Activated CD4-positive, alpha-beta memory T cell treated with anti-CD3 and anti-CD28 coated beads, Interleukin-2, amount 10 ng/mL, durations not matched to agents 7 days and 5 days (primary cell): ENCODE measurements at places on chromosomes 2 and 18. TPM values are rescaled to one million over a fixed set of nuclear protein-coding genes. Genes with fewer than 3 reads are reported as not detected.

Gene DUSP19
- total RNA-seq = 0.93 TPM

Gene PPP1R7
- 106 TPM for total RNA-seq

Gene AQP12B
- not detected for total RNA-seq

Gene SKOR2
- not detected for total RNA-seq

Gene STAT4
- 124 TPM for total RNA-seq

Gene DSEL
- 0.15 TPM for total RNA-seq

Gene AQP4
- not detected for total RNA-seq

GRCh38 chr2:220556658-220557057 is 929.2 kb downstream of the SLC4A3 start:
- no peak overlapping the region for H3K27ac ChIP-seq
- H3K4me3 ChIP-seq = no peak overlapping the region
- H3K4me1 ChIP-seq = no peaks in the 10 kb centered on the region
- H3K36me3 ChIP-seq = no peaks in the 10 kb centered on the region

DNA sequence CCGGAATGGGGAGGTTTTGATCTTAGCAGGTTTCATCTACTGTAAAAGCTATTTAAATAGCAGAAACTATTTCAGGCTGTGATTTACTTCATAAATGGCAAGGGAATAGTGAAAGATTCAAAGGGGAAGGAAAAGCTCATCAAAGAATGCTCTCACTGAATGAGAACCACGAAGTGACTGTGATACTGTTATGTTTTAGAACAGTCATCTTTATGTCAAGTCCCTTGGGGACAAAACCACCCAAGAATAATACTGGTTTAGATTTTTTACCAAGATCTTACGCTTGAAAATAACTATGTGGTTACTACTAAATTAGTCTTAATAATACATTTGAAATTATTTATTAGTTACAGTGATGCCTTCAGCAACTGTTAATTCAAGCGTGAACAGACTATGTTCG is 28.1 kb downstream of the FARSB start:
- H3K27ac ChIP-seq = no peak overlapping the region
- no peaks in the 10 kb centered on the region for H3K27me3 ChIP-seq
- H3K4me1 ChIP-seq = no peaks in the 10 kb centered on the region
- peaks cover 55% of the 10 kb centered on the region for H3K36me3 ChIP-seq

DNA sequence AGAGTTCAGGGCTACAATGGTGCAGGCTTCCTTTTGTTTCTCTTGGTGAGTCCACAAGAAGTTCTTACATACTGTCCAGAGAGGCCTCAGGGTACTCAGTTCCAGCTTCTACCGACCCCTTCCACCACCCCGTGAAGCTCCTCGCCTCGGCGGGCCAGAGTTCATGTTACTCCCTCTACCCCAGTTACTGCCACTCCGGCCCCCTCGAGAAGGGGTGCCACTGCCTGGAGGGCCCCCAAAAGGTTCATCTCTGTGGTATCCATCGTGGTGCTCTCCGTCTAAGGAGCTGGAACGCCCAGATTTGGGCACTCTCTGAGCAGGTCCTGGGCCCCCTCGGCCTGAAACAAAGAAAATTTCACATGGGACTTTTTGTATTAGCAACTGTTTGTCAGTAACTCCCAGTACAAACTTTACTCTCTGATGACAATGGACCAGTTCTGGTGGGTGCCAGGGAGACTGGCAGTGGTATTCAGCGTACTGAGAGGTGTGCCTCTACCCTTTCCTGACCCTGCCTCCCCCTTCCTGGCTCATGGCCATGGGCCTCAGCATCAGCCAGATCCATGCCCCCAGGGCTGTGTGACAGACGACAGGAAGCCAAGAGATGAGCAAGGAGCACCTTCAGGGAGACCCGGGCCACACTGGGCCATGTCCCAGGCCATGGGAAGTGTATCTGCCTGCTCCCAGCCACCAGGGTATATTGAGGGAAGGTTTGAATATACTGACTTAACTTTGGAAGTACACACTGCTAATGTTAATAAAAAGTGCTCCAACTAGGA is 5.1 kb downstream of the SFT2D3 start:
- H3K4me1 ChIP-seq = peaks cover 26% of the 10 kb centered on the region
- peaks cover 56% of the 10 kb centered on the region for H3K36me3 ChIP-seq
- DNase-seq = no peak
- no peaks in the 10 kb centered on the region for H3K27me3 ChIP-seq
- H3K27ac ChIP-seq = peak overlapping the region; percentile 26

DNA sequence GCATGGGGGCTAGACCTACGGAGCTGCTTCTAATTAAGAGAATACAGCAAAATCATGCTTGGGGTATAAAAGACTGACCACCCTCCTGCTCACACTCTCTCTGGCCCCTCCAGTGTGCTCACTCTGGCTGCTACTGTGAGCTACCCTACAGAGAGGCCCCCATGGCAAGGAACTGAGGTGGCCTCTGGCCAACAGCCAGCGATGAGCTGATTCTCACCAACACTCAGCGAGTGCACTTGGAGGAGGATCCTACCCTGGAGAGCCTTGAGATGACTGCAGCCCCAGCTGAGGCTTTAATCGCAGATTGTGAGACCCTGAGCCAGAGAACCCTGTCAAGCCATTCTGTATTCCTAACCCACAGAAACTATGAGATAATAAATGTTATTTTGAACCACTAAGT is 88.2 kb downstream of the GFPT1 start:
- DNase-seq = no peak
- peaks cover 32% of the 10 kb centered on the region for H3K27me3 ChIP-seq
- no peak overlapping the region for H3K4me3 ChIP-seq
- no peaks in the 10 kb centered on the region for H3K36me3 ChIP-seq
- H3K27ac ChIP-seq = no peak overlapping the region

GRCh38 chr18:45034179-45034578 is 353.5 kb downstream of the SETBP1 start:
- H3K4me1 ChIP-seq = no peaks in the 10 kb centered on the region
- no peaks in the 10 kb centered on the region for H3K27me3 ChIP-seq
- H3K27ac ChIP-seq = no peak overlapping the region
- no peak for DNase-seq

- H3K4me3 ChIP-seq = no peak overlapping the region
- no peaks in the 10 kb centered on the region for H3K36me3 ChIP-seq
- H3K27me3 ChIP-seq = peaks cover 5% of the 10 kb centered on the region
Measured at GRCh38 chr18:78996741-78997490, 17.3 kb downstream of the SALL3 start.

DNA sequence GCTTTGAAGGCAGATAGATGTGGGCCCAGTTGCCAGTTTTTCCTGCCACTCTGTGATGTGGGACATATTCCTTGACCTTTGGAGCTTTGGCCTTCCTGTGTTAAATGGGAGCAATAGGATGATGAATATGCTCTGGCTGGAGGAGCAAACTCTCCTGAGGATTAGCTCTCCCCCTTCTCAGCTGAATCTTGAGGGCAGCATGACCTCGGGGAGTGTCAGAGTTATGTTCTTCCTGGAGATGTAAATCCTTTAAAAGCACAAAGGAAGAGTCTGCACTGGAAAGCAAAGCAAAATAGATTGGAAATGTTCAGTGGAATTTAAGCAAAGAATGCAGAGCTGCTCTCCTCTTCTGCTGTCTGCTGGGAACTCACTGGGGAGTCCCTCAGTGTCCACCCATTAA is 160.1 kb downstream of the ALK start:
- peaks cover 6% of the 10 kb centered on the region for H3K27me3 ChIP-seq
- H3K4me1 ChIP-seq = no peaks in the 10 kb centered on the region
- no peak overlapping the region for H3K4me3 ChIP-seq
- no peaks in the 10 kb centered on the region for H3K36me3 ChIP-seq
- no peak for DNase-seq

DNA sequence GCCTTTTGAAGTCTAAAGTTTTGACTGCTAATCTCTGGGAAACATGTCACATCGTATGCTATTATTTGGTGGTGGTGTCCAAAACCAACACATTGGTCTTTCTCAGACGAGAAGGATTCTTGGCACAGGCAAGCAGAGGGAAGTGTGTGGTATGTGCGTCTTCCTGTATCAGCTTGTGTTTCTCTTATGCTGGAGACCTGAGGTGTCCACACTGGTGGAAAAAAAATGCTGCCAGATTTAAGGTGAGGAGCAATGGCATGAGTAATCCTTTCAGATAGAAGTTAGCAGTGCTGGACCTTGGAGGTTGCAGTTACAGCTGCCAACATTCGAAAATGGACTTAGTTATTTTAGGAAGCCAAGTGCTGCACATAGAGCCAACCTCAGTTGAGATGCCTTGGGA is 11.7 kb upstream of the FHL2 start:
- no peaks in the 10 kb centered on the region for H3K36me3 ChIP-seq
- H3K4me1 ChIP-seq = no peaks in the 10 kb centered on the region
- no peak overlapping the region for H3K4me3 ChIP-seq

- H3K4me3 ChIP-seq = no peak overlapping the region
- H3K27ac ChIP-seq = no peak overlapping the region
- DNase-seq = no peak
- H3K27me3 ChIP-seq = peaks cover 2% of the 10 kb centered on the region
- H3K36me3 ChIP-seq = no peaks in the 10 kb centered on the region
Measured at GRCh38 chr2:8923183-8923582, 80.3 kb downstream of the MBOAT2 start.

DNA sequence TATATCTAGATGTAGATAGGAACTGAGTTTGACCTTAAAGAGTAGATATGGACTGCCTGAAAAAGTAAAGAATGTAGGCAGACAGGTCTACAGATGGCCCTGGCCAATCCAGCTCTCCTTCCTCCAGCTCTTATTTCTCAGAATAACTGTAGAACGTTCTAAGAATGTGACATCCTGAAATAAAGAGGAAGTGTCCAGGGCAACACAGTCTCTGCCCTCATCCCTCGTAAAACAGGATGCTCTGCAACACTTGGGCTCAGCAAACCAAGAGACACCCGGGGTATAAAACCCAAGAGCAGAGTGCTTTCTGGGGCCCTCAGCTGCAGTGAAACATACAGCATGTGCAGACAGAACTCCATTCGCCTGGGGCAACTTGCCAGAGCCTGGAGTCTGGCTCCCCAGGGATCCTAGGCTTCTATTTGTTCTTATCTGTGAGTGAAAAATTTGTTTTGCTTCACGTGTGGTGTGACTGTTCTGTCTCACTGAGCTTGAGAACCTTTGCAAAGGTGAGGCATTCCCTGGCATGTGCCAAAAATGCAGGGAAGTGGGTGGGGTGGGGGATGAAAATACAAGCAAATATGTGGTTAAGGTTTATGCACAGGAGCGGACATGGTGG is 401.0 kb downstream of the SETBP1 start:
- H3K27ac ChIP-seq = no peak overlapping the region
- H3K27me3 ChIP-seq = no peaks in the 10 kb centered on the region
- DNase-seq = no peak
- no peaks in the 10 kb centered on the region for H3K4me1 ChIP-seq

DNA sequence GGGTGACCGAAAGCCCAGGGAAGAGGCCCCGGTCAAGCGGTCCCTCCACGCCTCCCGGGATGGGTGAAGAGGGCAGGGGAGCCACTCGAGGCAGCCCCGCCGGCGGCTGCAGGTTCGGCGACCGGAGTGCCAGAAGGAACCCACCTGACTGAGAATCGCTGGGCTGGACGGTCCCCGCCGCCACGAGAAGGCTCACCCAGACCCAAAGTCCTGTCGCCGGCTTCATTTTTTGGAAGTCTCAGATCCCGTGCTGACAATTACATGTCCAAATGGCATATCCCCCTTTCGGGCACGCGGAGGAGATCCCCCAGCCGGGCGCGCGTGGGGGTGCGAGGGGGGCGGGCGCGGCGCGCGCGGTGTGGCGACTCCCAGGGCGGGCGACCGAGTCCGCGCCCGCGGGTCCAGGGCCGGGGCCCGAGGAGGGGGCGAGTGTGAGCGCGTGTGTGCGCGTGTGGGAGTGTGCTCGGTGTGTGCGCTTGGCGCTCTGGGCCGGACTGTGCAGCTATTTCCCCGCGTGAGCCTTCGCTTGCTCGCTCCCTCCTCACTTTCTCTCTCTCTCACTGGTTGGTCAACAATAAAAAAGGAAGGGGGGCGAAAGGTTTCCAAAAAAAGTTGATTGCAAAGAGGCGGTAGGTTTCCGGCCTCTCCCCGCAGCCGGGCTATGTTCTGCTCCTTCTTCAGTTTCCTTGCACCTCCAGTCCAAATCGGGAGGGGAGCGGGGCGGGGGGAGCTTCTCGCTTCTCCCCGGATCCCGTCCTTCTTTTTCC is at the start of gene ERBB4:
ERBB4 (minus strand) TSS at position 498 of the 767 bp plus-strand sequence; CDS start at position 226, 272 bp downstream.
- peaks cover 12% of the 10 kb centered on the region for H3K4me1 ChIP-seq
- H3K27ac ChIP-seq = no peak within 1 kb of the TSS
- H3K36me3 ChIP-seq = no peaks in the 10 kb centered on the region
- no peak within 1 kb of the TSS for H3K4me3 ChIP-seq
- H3K27me3 ChIP-seq = peaks cover 54% of the 10 kb centered on the region

- no peak for DNase-seq
- H3K27ac ChIP-seq = no peak overlapping the region
- no peaks in the 10 kb centered on the region for H3K36me3 ChIP-seq
- no peaks in the 10 kb centered on the region for H3K4me1 ChIP-seq
Measured at GRCh38 chr2:126894082-126894481, 4.6 kb upstream of the TEX51 start.

- no peak overlapping the region for H3K27ac ChIP-seq
- H3K4me1 ChIP-seq = no peaks in the 10 kb centered on the region
- DNase-seq = no peak
- no peaks in the 10 kb centered on the region for H3K36me3 ChIP-seq
Measured at GRCh38 chr18:67845035-67845434, 328.5 kb upstream of the DSEL start.

DNA sequence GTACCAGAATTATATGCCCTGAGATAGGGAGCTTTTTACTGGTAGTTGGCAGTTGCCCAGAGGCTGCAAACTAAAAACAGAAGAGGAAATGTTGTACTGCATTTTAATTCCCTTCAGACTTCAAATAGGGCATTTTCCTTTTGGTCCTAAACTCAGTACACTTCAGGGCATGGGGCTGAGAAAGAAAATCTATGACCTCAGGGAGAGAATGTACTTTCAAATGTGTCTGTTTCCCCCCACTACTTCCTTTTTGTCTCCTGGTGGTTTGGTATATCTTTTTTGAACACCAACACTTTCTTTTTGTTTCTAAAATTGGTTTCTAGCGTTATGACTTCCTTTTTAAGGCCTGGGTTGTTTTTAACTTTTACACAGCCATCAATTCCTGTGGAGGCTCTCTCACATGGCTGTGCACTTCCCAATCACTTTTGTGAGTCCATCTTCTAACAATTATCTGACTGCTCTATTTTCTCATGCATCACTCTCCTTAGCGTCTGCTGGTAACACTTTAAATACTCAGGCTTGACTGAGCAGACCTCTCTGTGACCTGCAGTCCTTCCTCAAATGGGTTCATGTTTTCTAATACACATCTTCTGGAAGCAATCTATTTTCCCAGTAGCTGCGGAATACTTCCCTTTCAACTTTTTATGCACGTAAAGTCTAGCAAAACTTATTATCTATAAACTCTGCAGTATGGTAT is 596.0 kb downstream of the LRP1B start:
- H3K36me3 ChIP-seq = no peaks in the 10 kb centered on the region
- H3K27ac ChIP-seq = no peak overlapping the region
- no peaks in the 10 kb centered on the region for H3K27me3 ChIP-seq
- H3K4me3 ChIP-seq = no peak overlapping the region

- no peaks in the 10 kb centered on the region for H3K27me3 ChIP-seq
- H3K27ac ChIP-seq = peak overlapping the region; percentile 91
- peak; percentile 64 for DNase-seq
- H3K36me3 ChIP-seq = peaks cover 17% of the 10 kb centered on the region
- no peak overlapping the region for H3K4me3 ChIP-seq
Measured at GRCh38 chr2:216017365-216017764, 4.0 kb upstream of the MREG start.
